ENCODE measurements at places on chromosomes 3 and 15. TPM values are rescaled to one million over a fixed set of nuclear protein-coding genes. Genes with fewer than 3 reads are reported as not detected.

Gene SLC4A7
- 204 TPM for total RNA-seq

Gene ZPLD1
- total RNA-seq, result 0.59 TPM

Gene SLC6A1
- 0.29 TPM for total RNA-seq

Gene C2CD4A
- not detected for total RNA-seq

Gene PPP1R14D
- not detected for total RNA-seq

Gene GOLGA8J
- total RNA-seq, result not detected

Gene TMEM266
- total RNA-seq, result not detected

Gene CFAP20DC
- 3.3 TPM for total RNA-seq

DNA sequence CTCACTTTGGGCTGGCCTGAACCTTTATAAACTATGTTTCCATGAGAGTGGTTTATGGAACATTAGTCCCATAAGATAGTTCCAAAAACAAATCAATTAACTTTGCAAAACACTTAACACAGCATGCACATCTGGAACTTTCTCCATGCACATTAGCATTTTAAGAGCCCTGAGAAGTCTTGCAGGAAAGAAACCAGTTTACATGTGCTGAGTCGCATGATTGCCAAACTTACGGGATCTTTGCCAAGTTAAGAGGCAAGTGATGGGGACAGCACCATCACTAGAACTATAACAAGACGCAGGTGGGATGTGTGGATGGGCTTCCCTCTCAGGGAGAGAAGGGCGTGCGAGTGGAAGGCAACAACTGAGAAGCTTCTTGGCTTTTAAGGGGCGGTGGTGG, 20.7 kb downstream of the ADAMTS9 start:
- H3K4me3 ChIP-seq, result no peak overlapping the region
- no peak overlapping the region for H3K27ac ChIP-seq
- H3K27me3 ChIP-seq, result no peaks in the 10 kb centered on the region

DNA sequence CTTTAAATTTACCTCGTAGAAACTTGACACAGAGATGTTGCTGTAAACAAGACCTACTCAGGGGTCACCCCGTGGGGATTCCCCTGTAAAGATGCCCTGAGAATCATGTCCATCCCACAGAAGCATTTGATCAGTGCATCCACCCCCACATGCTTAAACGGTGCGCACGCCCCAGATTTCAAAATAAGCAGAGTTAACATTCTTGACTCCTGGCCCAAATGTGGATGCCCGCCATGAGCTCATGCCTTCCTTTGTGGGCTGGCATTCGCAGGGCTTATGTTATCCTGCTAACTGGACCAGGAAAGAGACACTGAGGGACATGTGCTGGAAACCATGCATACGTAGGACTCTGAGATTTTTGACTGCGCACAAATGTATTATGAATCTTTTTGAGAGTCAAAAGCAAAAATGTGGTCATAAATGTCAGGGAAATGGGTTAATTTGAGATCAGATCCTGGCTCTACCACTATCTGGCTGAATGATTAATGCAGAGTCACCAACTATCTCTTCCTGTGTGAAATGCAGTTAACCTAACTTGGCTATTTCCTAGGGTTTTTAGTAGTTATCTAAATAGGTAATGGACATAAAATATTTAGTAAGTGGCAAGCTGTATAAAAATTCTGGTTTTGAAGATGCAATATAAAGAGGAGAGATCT, 9.1 kb upstream of the TP63 start:
- no peak overlapping the region for H3K27ac ChIP-seq
- no peaks in the 10 kb centered on the region for H3K4me1 ChIP-seq
- no peaks in the 10 kb centered on the region for H3K36me3 ChIP-seq

- H3K4me3 ChIP-seq, result no peak overlapping the region
- H3K27me3 ChIP-seq, result no peaks in the 10 kb centered on the region
- no peaks in the 10 kb centered on the region for H3K4me1 ChIP-seq
- DNase-seq, result no peak
Observed at GRCh38 chr3:52319921-52320595, 3.9 kb downstream of the DNAH1 start.

DNA sequence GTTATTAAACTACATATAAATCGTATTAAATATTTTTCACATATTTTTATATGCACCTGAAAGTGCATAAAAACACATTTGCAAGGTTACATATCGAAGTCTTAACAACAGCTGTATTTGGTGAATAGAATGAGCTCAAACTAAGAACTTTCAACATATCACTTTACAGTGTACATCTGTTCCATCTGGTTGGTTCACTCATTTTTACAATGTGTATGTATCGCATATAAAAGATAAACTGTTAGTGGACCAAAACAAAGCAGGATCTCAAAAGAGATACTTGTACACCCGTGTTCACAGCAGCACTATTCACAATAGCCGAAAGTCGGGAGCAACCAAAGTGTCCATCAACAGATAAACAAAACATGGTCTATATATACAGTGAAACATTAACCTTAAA, 55.8 kb downstream of the TBL1XR1 start:
- H3K27ac ChIP-seq, result no peak overlapping the region
- H3K36me3 ChIP-seq, result no peaks in the 10 kb centered on the region
- no peaks in the 10 kb centered on the region for H3K27me3 ChIP-seq
- H3K4me3 ChIP-seq, result no peak overlapping the region
- H3K4me1 ChIP-seq, result peaks cover 2% of the 10 kb centered on the region

- DNase-seq, result no peak
- no peaks in the 10 kb centered on the region for H3K27me3 ChIP-seq
- H3K4me1 ChIP-seq, result no peaks in the 10 kb centered on the region
- no peak overlapping the region for H3K4me3 ChIP-seq
Observed at GRCh38 chr3:37731895-37732294, 129.8 kb upstream of the CTDSPL start.

DNA sequence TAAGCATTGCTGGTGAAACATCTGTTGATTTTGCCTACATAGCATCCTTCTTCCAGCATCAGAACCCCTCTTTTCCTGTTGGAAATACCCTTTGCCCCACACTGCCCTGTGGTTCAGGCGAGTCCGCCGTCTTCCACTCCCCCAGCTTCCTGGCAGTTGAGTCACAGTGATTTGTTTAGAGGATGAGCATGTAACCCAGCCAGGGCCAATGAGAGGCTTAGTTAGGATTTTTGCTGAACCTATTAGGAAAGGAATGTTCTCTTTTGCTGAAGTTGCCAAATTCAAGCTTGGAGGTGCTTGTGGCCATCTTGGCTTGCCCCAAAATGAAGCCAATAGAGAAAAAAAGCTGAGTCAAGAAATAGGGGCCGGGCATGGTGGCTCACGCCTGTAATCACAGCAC, 19.0 kb upstream of the MEX3B start:
- no peaks in the 10 kb centered on the region for H3K27me3 ChIP-seq
- no peaks in the 10 kb centered on the region for H3K4me1 ChIP-seq
- H3K36me3 ChIP-seq, result no peaks in the 10 kb centered on the region
- no peak for DNase-seq

DNA sequence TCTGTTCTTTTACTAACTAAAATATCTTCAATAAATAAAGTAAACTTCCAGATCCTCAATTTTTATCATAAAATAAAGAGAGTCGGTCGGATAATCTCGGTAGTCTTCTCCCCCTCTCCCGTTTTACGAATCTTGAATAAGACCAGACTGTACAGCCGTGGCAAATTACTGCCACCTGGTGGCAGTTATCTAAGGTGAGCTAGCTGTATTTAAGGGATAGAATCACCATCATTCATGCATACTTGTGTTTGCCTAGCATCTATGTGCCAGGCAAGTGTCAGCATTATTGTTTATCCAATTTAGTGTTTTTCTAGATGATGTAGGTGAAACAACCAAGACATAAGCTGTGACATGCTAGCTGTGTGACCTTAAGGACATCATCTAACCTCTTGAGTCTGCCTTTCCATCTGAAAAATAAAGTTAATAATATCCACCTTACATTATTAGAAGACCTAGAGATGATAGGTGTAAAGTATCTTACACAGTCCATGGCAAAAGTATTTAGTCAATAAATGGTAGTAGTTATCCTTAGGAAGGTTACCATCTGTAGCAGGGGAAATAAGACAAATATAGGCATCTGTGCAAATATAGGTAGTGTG, 21.3 kb downstream of the DUT start:
- no peak overlapping the region for H3K4me3 ChIP-seq
- no peak overlapping the region for H3K27ac ChIP-seq
- H3K36me3 ChIP-seq, result no peaks in the 10 kb centered on the region
- no peak for DNase-seq
- no peaks in the 10 kb centered on the region for H3K27me3 ChIP-seq
- H3K4me1 ChIP-seq, result no peaks in the 10 kb centered on the region

GRCh38 chr15:100330629-100331215, 11.1 kb downstream of the ADAMTS17 start:
- H3K4me3 ChIP-seq, result no peak overlapping the region
- DNase-seq, result no peak
- no peaks in the 10 kb centered on the region for H3K36me3 ChIP-seq
- H3K27me3 ChIP-seq, result no peaks in the 10 kb centered on the region

GRCh38 chr3:141039589-141039988, 11.6 kb upstream of the SPSB4 start:
- no peaks in the 10 kb centered on the region for H3K36me3 ChIP-seq
- no peak for DNase-seq
- no peaks in the 10 kb centered on the region for H3K27me3 ChIP-seq
- H3K4me3 ChIP-seq, result no peak overlapping the region
- H3K4me1 ChIP-seq, result no peaks in the 10 kb centered on the region

GRCh38 chr3:39013921-39014509, 37.7 kb downstream of the SCN11A start:
- H3K27ac ChIP-seq, result peak overlapping the region; percentile 77
- H3K36me3 ChIP-seq, result no peaks in the 10 kb centered on the region
- H3K4me3 ChIP-seq, result no peak overlapping the region
- H3K27me3 ChIP-seq, result no peaks in the 10 kb centered on the region
- no peaks in the 10 kb centered on the region for H3K4me1 ChIP-seq

GRCh38 chr3:16768014-16768413, 116.7 kb upstream of the PLCL2 start:
- no peaks in the 10 kb centered on the region for H3K4me1 ChIP-seq
- no peaks in the 10 kb centered on the region for H3K27me3 ChIP-seq
- no peak for DNase-seq
- no peak overlapping the region for H3K27ac ChIP-seq
- H3K36me3 ChIP-seq, result no peaks in the 10 kb centered on the region

GRCh38 chr3:105322570-105323273, 44.0 kb upstream of the ALCAM start:
- DNase-seq, result no peak
- no peaks in the 10 kb centered on the region for H3K27me3 ChIP-seq
- H3K27ac ChIP-seq, result no peak overlapping the region
- H3K36me3 ChIP-seq, result no peaks in the 10 kb centered on the region

- no peak overlapping the region for H3K27ac ChIP-seq
- H3K4me1 ChIP-seq, result no peaks in the 10 kb centered on the region
- no peaks in the 10 kb centered on the region for H3K27me3 ChIP-seq
- H3K36me3 ChIP-seq, result no peaks in the 10 kb centered on the region
Observed at GRCh38 chr15:98164571-98164970, 204.1 kb downstream of the ARRDC4 start.

- no peaks in the 10 kb centered on the region for H3K27me3 ChIP-seq
- no peak overlapping the region for H3K27ac ChIP-seq
- H3K36me3 ChIP-seq, result no peaks in the 10 kb centered on the region
- no peaks in the 10 kb centered on the region for H3K4me1 ChIP-seq
- no peak for DNase-seq
Observed at GRCh38 chr3:152198665-152199064, 70.1 kb upstream of the MBNL1 start.

DNA sequence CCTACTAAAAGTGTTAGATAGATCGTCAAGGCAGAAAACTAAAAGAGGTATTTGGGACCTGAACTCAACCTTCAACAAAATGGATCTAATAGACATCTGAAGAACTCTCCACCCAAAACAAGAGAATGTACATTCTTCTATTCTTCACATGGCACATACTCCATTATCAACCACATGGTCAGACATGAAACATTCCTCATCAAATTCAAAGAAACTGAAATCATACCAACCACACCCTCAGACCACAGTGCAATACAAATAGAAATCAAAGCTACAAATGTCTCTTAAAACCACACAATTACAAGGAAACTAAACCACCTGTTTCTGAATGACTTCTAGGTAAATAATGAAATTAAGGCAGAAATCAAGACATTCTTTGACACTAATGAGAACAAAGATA, 984.1 kb upstream of the GBE1 start:
- no peaks in the 10 kb centered on the region for H3K36me3 ChIP-seq
- H3K27me3 ChIP-seq, result no peaks in the 10 kb centered on the region
- H3K27ac ChIP-seq, result no peak overlapping the region

GRCh38 chr3:77348244-77348855, 308.5 kb downstream of the ROBO2 start:
- H3K36me3 ChIP-seq, result no peaks in the 10 kb centered on the region
- no peaks in the 10 kb centered on the region for H3K27me3 ChIP-seq
- DNase-seq, result no peak

DNA sequence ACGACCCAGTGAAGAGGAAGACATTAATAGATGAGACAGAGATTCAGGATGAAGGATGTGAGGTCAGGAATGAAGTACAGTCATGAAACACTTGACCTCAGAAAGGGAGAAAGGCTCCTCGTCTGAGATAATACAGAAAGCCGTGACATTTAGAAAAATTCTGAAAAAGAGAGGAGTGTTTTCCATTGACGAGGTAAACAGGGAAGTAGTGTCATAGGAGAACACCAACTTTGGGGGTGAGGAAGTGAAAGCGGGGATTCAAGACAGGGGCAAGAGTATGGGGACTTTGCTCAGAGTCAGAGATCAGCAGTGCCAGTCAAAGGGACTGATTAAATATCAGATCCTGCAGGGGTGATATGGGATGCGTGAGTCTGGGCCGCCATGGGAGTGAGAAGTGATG, 160.9 kb downstream of the PLCL2 start:
- H3K4me3 ChIP-seq, result no peak overlapping the region
- H3K4me1 ChIP-seq, result no peaks in the 10 kb centered on the region
- DNase-seq, result no peak
- H3K27ac ChIP-seq, result no peak overlapping the region
- no peaks in the 10 kb centered on the region for H3K27me3 ChIP-seq
- H3K36me3 ChIP-seq, result no peaks in the 10 kb centered on the region

GRCh38 chr3:59839283-59839682, 789.5 kb upstream of the CFAP20DC start:
- H3K4me3 ChIP-seq, result no peak overlapping the region
- no peak overlapping the region for H3K27ac ChIP-seq
- H3K27me3 ChIP-seq, result no peaks in the 10 kb centered on the region
- H3K4me1 ChIP-seq, result no peaks in the 10 kb centered on the region

DNA sequence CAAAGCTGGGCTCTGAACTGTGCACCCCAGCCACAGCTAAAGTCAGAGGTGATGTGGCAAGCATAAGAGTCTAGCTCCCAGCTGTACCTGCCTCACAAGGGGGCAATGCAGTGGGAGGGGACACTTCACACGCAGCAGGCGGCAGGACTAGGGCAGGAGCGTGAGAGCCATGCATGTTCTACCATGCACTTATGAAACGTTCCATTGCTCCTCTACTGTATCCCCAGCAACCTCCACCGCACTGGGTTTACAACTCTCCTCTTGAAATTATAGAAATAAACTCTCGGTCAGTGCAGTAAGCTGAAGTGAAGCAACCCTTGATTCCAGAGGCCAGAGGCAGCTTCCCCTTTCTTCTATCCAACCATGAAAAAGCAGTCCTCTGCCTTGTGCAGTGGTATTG, 298.6 kb upstream of the STT3B start:
- no peaks in the 10 kb centered on the region for H3K27me3 ChIP-seq
- no peaks in the 10 kb centered on the region for H3K36me3 ChIP-seq
- no peak overlapping the region for H3K27ac ChIP-seq
- no peak overlapping the region for H3K4me3 ChIP-seq
- DNase-seq, result no peak
- H3K4me1 ChIP-seq, result no peaks in the 10 kb centered on the region

Data from breast epithelium (tissue), 4 donors.